ENCODE measurements at places on chromosomes 2 and 18.

DNA sequence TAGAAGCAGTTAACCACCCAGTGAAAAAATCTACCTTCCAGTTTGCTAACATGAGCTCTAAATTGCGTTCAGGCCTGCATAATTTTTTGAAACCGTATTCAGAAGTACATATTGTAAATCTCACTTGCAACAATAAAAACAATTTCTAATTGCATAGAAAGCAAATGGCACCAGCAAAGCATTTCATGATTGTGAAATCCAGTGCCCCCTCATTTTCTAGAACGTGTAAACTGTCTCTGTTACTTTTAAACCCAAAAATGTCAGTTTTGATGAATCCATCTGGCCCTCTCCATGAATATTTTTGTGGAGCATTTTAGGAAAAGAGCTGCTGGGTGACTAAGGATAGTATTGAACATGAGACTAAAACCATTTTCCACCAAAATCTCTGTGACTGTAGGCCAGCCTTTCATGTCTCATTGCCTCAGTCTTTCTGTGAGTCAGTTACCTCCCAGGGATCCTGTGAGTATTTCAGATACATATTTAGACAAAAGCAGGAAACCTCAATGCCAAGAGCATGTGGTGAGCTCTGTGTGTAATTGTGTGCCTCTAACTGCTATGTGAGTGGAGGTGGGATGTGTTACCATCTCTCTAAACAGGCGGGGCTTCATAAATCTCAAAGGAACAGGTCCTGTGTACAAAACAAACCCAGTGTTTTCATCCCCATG, 477.8 kb upstream of the DCC start:
- DNase-seq = no peak

DNA sequence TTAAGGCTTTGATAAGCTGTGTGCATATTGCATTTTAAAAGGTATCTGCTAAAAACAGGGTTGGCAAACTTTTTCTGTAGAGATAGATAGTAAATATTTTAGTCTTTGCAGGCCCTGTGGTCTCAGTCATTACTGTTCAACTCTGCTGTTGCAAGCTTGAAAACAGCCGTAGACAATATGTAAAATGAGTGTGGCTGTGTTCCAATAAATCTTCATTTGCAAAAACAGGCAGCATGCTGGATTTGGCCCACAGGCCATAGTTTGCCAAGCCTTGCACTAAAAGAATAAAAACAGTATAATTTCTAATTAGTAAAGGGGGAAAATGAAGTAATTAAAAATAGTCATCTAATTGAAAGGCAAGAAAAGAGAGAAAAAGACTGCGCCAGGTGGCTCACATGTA, 35.3 kb downstream of the GCKR start:
- DNase-seq = no peak

- no peak for DNase-seq
Measured at GRCh38 chr18:39464006-39464405, 1898.4 kb upstream of the CELF4 start.

DNA sequence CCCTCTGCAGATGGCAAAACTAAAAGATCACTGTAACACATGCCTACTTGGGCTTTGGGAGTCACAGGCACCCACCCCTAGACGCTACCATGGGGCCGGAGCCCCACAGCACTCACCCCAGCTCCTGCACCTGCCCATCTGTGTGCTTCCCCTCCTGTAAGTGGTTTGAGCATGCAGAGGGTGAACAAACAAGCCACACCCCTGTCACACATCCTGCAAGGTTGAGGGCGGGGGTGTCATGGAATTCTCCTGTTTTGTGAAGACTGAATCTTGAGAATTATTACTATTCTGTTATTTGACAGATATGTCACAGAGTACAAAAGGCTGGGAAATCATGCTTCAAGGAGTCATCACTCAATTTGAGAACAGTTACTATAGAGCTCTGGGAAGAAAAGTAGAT, 60.9 kb downstream of the RFTN2 start:
- no peak for DNase-seq

DNA sequence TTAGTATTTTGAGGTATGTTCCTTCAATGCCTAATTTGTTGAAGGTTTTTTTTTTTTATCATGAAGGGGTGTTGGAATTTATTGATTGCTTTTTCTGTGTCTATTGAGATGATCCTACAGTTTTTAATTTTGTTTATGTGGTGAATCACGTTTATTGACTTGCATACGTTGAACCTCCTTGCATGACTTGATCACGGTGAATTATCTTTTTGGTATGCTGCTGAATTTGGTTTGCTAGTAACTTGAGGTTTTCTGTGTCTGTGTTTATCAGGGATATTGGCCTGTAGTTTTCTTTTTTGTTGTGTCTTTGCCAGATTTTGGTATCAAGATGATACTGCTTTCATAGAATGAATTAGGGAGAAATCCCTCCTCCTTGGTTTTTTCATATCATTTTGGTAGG, 23.9 kb downstream of the CLIP4 start:
- DNase-seq = no peak

DNA sequence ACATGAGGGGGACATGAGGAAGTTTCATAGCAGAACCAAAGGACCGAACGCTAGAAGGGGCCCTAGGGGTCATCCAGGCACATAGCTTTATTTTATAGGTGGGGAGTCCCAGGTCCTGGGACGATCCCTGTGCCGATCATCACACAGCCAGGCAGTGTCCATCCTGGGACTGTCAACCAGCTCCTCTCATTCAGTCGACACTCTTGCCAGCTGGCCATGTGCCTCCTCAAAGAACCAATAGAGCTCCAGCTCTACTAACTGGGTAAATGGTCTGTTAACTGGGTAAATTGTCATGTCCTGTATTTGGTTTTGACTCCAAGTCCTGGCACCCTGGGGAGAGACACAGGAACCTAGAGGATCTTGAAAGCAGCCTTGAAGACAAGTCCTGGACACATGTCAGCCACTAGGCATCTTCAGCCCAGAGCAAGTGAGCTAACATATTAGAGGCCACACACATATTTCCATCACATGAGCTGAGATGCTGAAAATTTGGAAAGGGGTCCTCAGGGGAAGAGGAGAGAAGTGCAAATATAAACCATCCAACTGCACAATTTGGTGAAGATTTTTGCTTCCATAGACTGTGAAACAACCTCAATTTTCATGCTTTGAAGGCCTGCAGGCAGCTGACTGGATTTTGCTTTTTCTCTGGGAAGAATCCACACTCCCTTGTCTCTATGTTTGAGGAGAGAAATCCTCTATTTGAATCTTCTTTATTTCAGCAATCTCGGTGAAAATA, 361.1 kb upstream of the SLC14A2 start:
- DNase-seq = no peak

GRCh38 chr2:195732574-195732973, 75.5 kb downstream of the SLC39A10 start:
- DNase-seq = no peak

GRCh38 chr2:205427112-205427511, 255.2 kb upstream of the NRP2 start:
- no peak for DNase-seq

DNA sequence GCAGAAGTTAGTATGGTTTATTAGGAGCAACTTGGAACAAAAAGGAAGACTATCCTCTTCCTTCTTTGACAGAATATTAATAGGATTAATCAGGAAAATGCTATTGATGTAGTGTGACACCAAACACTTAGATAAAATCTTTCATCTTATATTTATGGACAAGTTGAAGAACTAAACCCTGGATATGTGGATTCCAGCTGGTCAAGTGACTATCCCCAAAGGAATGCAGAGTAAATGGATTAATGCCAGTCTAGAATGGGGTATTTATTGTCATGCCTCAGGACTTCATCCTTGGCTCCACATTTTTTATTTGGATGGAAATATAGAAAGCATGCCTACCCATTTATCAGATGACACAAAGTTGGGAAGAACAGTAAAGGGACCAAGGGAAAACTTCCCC, 124.0 kb upstream of the TTC39C start:
- no peak for DNase-seq

DNA sequence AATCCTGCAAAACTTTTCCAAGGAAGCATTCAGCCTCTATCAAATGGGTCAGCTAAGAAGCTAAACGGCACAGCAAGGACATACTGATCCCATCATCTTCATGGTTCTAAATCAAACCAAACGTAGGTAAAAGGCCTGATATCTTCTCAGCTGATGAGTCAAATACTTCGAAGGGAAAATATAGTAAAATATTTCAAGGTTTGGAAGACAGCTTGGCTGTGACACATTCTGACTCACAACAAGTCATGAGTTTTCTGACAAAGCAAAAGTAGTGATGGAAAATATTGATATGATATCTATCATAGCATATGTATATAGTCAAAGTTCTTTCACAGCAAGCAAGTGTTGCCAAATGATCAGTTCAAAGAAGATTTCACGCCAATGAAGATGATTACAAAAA, 31.5 kb downstream of the DOCK10 start:
- peak; percentile 23 for DNase-seq

DNA sequence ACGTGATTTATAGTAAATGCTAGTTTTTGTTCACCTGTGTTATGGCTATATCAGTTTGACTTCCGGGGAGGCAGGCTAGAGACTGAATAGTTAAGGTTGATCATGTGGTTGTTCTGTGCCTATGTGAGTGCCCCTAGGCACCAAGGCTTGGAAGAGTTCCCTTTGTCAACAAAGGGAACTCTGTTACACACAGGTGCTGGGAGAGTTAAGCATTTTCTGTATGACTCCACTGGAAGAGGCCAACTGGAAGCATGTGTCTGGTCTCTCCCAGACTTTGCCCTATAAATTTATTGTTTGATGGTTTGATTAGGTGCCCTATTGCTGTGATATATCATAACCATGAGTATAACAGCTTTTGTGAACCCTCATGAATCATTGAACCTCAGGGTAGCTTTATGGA, 63.8 kb downstream of the ARL6IP6 start:
- DNase-seq = no peak

- DNase-seq = no peak
Measured at GRCh38 chr2:196918927-196919326, 7.6 kb downstream of the PGAP1 start.

GRCh38 chr2:241940329-241940728, 70.8 kb downstream of the RTP5 start:
- no peak for DNase-seq

Data from stimulated activated CD4-positive, alpha-beta T cell treated with anti-CD3 and anti-CD28 coated beads, Interleukin-4, amount 100 ng/mL, for 4 hours (primary cell).